ENCODE measurements at places on chromosomes 2 and 18.
A peak's percentile ranks its signal among the peaks of the same experiment; 100 is the strongest.

- no peak for DNase-seq
Observed at GRCh38 chr2:9782197-9782719, 61.0 kb upstream of the TAF1B start.

- DNase-seq, result no peak
Observed at GRCh38 chr2:162422894-162423293, 79.0 kb downstream of the GCA start.

GRCh38 chr2:19723021-19723420 is 178.8 kb downstream of the TTC32 start:
- DNase-seq, result no peak

- no peak for DNase-seq
Observed at GRCh38 chr2:210938228-210938627, 381.8 kb downstream of the CPS1 start.

- DNase-seq, result no peak
Observed at GRCh38 chr2:217743407-217743806, 259.4 kb downstream of the TNS1 start.

- DNase-seq, result no peak
Observed at GRCh38 chr2:215736653-215737290, 276.6 kb downstream of the MREG start.

DNA sequence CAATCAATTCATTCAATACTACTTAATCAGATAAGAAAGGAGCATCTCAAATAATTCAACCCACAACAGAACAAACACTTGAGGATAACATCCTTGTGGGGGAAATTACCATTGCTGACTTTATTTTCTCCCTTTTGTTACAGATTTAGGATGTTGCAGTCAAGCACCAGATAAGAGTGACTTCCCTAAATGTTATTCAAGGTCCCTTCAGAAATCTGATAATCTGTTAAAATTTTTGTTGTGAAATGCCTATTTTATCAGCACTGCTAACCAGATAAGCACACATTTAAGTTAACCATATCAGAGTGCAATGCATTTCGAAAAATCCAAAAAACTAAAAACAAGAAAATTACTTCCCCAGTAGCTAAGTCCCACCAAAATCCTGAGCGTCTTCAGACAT is 33.5 kb downstream of the SUMO1 start:
- no peak for DNase-seq

DNA sequence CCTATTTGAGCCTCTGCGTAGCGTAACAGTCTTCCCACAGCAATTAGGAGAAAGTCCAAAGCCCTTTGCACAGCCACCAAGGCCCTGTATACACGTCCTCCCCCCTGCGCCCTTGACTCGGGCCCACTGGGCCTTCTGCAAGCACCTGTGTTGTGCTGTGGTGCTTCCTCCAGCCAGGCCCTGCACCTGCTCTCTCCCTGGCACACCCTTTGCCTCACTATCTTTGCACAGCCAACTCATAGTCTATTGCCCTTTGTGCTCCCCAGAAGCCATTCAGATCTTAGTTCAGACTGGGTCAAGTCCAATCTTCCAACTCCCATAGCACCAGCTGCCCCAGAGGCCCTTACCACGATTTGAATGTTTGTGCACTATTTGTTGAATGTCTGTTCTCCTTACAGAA is 271.6 kb upstream of the MGAT5 start:
- DNase-seq, result no peak

DNA sequence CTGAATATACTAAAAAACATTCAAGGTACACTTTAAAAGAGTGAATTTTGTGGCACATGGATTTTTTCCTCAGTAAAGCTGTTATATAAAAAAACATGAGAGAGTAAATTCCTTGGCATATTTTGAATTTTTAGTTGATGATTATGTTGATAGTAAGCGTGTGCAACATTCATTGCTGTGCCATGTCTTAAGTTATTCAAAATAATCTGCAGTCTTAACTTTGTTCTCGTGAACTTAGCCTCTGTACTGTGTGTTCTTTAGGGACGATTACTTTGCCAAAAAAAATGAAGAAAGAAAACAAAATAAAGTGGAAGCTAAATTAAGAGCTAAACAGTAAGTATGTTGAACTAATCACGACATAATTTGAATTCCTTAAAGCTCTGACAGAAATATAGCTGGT is 9.6 kb downstream of the SSB start:
- no peak for DNase-seq

- no peak for DNase-seq
Observed at GRCh38 chr18:35605686-35606417, 24.3 kb downstream of the GALNT1 start.

- DNase-seq, result no peak
Observed at GRCh38 chr18:42976869-42977590, 138.5 kb downstream of the RIT2 start.

DNA sequence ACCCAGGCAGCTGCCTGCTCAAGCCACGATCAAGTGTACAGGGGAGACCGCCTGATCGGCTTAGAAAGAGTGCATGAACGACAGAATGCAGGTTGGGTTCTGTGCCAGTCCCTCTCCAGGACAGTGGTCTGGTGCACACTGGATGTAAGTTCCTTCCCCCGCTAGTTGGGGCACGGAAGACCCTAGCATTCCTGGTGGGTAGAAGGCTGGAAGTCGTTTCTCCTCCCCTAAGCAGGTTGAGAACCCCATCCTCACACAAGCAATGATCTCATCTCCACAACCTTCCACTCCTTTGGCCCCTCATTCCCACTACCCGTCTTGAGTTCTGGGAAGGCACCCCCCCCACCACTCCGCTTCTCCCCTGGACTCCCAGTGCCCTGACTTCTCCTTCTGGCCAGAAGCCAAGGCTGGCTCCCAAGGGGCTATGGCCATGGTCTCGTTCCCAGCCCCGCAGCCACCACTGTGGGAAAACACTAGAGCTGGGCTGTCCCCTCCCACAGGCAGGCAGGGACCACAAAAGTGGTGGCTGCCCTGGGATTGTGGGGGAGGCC is 1.4 kb upstream of the ANKRD39 start:
- DNase-seq, result no peak

DNA sequence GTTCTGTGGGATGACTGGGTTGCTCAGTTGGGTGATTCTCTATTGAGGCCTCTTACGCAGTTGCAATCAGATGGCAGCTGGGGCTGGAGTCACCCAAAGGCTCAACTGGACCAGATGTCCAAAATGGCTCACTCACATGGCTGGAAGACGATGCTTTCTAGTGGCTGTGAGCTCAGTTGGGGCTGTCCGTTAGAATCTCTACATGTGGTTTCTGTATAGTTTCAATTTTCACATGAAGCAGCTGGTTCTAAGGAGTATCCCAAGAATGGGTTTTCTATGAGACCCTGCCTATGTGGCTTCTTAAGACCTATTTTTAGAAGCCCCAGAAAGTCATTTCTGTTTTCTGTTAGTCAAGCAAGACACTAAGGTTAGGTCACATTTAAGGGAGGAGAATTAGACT is 4.4 kb downstream of the XRCC5 start:
- DNase-seq, result peak; percentile 95

DNA sequence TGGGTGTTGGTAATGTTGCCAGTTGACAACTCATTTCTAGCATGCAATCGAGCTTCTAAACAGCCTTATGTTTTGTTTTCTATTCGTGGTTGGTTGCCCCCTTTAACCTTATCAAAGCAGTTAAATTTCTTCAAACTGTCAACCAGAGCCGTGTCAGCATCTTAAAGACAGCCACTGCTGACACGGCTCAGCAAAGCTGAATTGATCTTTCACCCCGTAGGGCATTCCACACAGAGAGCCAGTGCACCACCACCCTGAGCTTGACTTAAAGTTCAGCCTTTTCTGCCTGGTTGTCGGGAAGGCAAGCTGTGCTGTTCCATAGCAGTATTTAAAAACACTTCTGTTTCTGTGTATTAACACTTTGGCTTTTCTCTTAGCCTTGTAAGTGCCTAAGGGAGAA is 355.0 kb upstream of the CHST9 start:
- no peak for DNase-seq

- no peak for DNase-seq
Observed at GRCh38 chr18:47036298-47036874, 965 bp upstream of the ELOA2 start.

GRCh38 chr2:134074619-134075018 is 179.3 kb upstream of the MGAT5 start:
- no peak for DNase-seq

GRCh38 chr2:195331129-195331528 is 325.9 kb upstream of the SLC39A10 start:
- no peak for DNase-seq

DNA sequence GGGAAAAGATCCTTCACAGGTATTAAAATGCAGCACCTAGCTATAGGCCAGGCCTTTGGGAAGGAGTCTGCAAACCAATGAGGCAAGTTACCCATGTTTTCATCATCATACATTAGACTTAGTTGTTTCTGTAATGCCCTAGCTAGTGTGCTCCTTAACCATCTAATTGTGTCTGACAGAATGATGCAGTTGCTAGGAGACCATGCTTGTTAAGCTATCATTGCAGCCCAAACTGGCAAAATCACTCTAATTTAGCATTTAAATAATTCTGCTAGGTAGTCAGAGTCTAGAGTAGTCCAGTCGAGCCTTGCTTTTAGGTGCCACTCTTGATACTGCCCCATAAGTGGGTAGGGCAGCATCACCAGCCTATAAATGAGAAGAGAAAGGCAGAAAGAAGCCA is 34.9 kb downstream of the GAD1 start:
- no peak for DNase-seq

DNA sequence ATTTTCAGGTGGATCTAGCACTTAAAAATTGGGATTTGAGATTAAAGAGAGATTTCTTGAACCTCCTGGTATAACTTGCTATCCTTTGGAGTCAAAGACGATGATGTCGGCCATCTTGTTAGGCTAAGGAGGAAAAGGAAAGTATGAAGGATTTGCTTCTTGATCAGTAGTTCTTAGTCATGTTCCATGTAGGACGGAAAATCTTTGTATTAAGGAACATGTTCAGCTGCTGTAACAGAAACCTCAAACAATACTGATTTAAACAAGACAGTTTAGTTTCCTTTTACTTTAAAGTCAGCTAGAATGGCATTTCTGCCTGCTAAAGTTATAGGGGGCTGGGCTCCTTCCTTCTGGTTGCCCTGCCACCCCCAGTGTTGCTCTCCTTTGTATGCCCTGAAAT is 56.4 kb upstream of the MGAT5 start:
- no peak for DNase-seq

- DNase-seq, result no peak
Observed at GRCh38 chr18:37316468-37316867, 249.1 kb downstream of the CELF4 start.

- no peak for DNase-seq
Observed at GRCh38 chr18:28095041-28095440, 81.9 kb downstream of the CDH2 start.

- no peak for DNase-seq
Observed at GRCh38 chr2:31962757-31963361, 47.9 kb downstream of the MEMO1 start.

DNA sequence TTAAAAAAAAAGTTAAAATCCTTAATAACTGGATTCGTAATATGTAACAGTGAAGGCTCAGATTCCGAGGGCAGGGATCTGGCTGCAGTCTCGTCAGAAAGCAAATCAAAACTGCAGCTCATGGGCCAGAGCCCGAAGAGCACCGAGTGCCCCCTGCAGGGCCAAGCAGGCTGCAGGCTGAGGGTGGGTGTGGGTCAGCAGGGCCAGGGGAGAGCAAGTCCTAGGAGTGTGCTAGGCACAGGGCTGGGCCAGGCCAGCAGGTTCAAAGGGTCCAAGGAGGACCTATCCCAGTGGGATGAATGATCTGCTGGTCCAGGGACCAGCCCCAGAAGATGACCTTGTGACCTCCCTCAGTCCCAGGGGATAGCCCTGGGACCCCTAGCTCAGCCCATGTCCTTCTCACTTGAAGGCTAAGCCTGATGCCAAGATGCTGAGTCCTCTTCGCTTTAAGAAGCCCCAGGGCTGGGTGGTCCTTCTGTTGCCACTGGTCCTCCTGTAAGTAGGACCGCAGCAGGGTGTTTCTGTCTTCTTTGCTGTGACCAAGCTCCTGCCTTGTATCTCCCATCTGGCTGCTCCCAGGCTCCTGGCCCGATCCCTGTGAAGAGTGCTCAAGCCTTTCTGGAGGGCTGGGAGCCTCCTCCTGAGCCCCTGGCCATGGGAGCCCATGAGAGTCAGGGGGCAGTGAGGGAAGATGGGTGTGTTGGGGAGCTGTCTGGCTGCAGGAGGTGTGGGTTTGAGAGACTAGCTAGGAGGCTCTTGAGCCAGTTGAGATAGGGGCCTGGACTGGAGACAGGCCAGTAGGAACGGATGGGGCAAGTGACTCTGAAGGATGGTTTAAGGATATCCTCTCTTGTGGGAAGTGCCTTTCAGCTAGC is 150.7 kb downstream of the DYSF start:
- no peak for DNase-seq

GRCh38 chr2:26002632-26003310 is 20.5 kb upstream of the KIF3C start:
- no peak for DNase-seq

DNA sequence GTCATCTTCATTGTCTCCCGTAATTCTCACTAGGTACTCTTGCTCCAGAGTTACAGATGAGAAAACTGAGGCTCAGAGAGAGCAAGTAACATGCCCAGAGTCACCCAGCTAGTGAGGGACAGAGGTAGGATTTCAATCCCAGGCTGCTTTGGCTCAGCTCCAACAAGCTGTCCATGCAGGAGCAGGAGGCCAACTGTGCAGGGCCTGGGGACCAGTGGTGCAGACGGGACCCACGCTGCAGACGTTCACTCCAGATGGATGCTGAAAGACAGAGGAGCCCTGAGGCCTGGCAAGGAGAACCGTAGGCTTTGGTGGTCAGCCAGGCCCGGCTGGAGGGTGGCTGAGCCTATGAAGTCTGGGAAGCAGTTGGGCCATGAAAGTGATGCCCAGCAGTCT is 102.6 kb downstream of the MCFD2 start:
- DNase-seq, result no peak

GRCh38 chr2:128639120-128639477 is 320.4 kb upstream of the HS6ST1 start:
- DNase-seq, result no peak

DNA sequence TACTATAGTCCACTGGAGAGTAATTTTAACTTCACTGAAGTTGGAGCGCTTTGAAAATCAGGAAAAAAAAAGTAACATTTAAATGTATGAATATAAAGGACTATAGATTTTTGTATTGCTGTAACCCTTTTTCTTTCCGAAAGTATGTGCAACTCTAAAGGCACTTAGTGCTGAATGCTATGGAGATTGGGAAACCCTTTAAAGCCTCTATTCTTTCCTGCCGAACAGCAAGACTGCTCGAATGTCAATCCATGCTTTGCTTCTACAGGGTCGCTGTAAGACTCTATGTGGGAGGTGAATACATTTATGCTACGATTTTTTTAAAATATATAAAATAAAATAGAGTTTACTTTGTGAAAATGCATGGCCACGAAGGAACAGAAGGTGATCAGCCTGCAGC is 825 bp downstream of the GRB14 start:
- no peak for DNase-seq

DNA sequence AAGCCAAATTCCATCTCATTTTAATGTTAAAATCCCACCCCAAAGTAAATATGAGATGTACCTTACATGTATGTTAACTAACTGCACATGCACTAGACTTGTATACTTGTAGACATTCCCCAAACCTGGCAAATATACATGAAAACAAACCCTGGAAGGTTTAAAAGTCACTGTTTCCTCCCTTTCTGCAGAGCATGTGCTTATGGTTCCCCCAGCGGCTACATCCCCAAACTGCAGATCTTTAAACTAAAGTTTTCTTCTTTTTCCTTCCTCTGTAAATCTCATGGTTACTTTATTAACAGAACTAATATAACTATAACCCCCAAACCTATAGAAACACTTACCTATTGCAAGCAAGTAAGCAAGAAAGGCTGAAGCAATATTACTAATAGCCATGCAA is 731.5 kb downstream of the LRP1B start:
- DNase-seq, result no peak

- DNase-seq, result peak; percentile 60
Observed at GRCh38 chr2:73821227-73821626, 7.5 kb upstream of the STAMBP start.

- DNase-seq, result no peak
Observed at GRCh38 chr18:37328946-37329719, 236.5 kb downstream of the CELF4 start.
